ENCODE measurements at places on chromosomes 12 and 14.

- no peak for DNase-seq
Observed at GRCh38 chr12:119036878-119037825, 55.8 kb downstream of the SRRM4 start.

DNA sequence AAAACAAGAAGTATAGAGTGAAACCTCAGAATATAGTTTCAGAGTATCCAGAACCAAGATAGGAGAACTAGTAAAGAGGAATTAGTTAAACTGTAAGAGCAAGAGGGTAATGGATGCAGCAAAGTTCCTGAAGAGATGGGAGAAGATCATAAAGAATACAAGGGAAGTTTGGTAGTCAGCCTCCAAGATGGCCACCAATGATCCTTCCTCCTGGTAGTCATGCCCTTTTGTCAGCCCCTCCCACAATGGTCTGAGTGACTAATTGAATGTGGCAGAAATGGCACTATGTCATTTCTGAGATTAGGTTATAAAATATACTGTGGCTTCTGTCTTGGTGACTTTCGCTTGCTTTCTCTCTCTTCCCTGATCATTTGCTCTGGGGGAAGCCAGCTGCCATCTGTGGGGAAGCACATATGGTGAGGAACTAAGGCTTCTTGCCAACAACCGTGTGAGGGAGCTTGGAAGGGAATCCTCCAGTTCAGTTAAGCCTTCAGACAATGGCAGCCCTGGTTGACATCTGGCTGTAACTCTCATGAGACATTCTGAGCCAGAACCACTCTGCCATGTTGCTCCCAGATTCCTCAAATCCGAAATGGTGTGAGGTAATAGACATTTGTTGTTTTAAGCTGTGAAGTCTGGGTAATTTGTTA is 55.3 kb upstream of the AMN1 start:
- no peak for DNase-seq

GRCh38 chr14:91722386-91722785 is 9.5 kb downstream of the CATSPERB start:
- DNase-seq: no peak

DNA sequence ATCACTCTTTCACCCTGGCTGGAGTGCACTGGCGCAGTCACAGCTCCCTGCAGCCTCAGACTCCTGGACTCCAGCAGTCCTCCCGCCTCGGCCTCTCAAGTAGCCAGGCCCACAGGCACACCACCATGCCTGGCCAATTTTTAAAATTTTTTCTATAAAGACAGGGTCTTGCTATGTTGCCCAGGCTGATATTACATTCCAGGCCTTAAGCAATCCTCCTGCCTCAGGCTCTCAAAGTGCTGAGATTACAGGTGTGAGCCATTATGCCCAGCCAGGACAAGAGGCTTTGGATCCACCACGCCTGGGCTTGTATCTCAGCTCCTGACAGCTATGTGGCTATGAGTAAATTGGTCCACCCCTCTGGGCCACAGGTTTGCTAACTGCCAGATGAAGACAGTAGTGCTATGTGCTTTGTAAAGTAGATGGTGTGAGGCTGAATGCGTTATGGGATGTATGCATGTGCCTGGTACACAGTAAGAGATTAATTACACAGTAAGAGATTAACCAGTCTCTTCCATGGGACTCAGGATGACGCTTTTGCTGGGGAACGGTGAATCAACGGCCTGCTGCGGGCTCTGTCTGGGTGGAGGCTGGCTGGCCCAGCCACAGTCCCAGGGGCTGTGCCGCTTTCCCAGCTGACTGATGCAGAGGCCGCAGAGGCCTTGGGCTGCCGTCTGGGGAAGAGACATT is 53.3 kb upstream of the NCOR2 start:
- no peak for DNase-seq

- DNase-seq: no peak
Observed at GRCh38 chr12:20646239-20646827, 48.8 kb upstream of the SLCO1C1 start.

Measured in activated CD4-positive, alpha-beta T cell treated with anti-CD3 and anti-CD28 coated beads for 1 hour (primary cell).